ENCODE measurements at places on chromosomes 1 and 21.

GRCh38 chr1:33228935-33229487 lies 27.3 kb upstream of the ZNF362 start:
- no peak for DNase-seq

DNA sequence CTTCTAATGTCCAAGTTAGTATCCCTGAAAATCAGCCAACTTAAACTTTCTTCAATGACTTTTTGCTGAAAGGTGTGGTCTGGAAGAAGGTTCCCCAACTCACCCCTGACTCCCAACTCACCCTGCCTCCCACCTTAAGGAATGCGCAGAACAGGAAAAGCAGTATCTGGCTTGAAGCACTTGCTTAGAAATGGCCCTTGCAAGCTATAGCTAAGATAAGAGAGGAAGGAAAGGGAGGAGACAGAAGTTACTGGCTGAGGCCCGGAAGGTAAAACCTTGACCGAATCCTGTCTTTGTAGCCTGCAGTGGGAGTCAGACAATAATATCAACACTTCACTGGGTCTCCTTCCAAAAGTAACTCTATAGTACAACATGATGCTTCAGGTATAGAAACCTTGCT lies 2.9 kb downstream of the CYYR1 start:
- no peak for DNase-seq

GRCh38 chr1:3419415-3420204 lies 34.9 kb upstream of the ARHGEF16 start:
- no peak for DNase-seq

GRCh38 chr1:28170001-28170596 lies 6.4 kb downstream of the PTAFR start:
- no peak for DNase-seq

DNA sequence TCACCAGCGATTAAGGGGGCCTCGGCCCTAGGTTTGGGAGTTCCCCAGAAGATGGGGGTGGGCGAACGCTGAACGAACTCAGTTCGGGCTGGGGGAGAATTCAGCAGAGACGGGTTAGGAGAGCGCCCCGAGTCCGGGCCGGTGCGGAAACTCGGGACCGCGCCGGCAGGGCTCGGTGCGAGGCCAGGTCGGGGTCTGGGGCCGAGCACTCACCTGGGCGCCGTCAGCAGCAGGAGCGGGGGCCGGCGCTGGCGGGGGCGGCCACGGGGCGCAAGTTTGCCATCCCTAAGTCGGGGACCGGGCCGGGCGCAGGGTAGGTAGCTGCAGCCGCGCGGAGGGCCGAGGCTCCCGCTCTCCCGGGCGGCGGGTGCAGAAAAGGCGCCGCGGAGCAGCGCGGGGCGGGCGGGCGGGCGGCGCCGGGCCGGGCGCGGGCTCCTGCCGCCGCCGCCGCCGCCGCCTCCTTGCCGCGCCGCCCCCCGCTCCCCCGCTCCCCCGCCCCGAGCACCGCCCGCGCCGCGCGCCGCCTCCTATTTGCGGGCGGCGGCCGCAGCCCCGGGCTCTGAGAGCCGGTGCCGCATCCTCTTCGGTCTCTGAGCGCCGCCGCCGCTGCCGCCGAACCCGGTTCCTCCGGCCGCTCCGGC lies 349 bp downstream of the ADGRB2 start:
- no peak for DNase-seq

- DNase-seq = no peak
These were observed 205.2 kb downstream of the MATN1 start for GRCh38 chr1:30518186-30518585.

DNA sequence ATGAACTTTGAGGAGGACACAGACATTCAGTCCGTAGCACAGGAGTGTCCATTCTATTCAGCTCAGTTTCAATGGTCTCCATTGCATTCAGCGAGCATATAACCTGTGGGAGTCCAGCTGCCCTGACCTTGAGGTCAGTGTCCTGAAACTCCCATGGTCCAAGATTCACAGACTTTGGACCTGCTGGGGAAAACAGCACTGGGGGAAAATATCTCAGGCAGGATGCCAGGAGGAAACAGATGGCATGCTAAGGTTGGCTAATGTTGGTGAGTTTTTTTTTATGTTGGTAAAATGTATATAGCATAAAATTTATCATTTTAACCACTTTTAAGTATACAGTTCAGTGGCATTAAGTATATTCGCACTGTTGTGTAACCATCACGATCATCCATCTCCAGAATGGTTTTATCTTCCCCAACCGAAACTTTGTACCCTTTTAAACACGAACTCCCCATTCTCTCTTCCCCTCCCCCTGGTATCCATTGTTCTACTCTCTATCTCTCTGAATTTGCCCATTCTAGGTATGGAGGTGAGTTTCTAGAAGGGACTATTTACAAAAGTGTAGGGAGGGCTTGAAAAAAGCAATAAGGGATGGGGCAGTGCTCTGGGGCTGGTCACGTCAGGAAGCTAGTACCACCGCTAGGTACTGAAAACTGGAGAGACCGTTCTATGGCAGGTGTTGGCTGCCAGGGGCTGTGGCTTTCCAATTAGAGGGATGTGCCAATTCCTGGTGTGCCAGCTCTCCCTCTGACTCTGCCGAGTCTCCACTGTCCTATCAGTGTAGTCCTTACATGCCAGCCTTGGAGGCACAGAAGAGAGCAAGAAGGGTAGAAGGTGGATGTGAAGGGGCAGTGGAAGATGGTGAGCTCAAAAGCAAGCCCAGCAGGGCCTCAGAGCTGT lies 85.3 kb downstream of the FOXD2 start:
- no peak for DNase-seq
